Osteoblast (primary cell): ENCODE measurements at places on chromosomes 7 and 10. TPM values are rescaled to one million over a fixed set of nuclear protein-coding genes. Genes with fewer than 3 reads are reported as not detected.

DNA sequence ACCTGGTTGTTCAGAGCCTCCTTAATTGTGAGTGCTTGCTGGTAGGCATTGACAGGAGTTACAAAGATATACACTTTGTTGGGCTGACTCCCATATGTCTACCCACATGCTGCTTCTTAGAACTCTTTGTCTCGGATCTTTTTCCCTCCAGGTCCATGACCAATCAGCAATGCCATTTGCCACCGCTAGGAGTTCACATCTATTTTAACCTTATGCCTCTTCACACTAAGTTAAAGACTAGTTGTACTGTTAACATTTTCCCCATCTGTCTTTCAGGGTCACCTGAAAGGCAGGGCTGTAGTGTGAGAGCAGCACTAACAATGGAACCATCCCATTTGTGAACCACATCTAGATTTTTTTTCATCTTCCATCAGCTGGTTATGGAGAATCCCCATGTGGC, 226.7 kb upstream of the NPY start:
- peak; percentile 37 for DNase-seq

- DNase-seq, result no peak
These were observed 65.9 kb upstream of the DDC start for GRCh38 chr7:50631100-50631499.

DNA sequence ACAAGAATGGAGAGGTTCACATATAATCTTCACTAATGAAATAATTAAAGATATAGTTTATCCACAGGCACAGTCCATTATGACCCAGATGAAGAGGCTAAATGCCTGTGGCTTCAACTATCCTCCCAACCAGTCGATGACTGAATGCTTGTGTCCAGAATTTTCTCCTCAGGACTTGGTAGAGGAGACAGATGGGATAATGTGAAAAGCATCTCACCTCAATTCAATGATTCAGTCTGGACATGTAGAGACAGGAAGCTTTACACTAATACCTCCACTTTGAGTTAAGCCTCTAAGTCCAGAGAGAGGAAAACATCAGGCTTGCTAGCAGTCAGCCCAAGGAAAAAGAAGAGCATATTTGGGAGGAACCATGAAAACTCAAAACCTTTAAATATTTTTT, 59.1 kb upstream of the COL1A2 start:
- DNase-seq, result no peak

The SDK1 gene
- total RNA-seq, result under 0.01 and 0.36 TPM in 2 replicates
